ENCODE measurements at places on chromosomes 6 and 20.
A peak's percentile ranks its signal among the peaks of the same experiment; 100 is the strongest.

DNA sequence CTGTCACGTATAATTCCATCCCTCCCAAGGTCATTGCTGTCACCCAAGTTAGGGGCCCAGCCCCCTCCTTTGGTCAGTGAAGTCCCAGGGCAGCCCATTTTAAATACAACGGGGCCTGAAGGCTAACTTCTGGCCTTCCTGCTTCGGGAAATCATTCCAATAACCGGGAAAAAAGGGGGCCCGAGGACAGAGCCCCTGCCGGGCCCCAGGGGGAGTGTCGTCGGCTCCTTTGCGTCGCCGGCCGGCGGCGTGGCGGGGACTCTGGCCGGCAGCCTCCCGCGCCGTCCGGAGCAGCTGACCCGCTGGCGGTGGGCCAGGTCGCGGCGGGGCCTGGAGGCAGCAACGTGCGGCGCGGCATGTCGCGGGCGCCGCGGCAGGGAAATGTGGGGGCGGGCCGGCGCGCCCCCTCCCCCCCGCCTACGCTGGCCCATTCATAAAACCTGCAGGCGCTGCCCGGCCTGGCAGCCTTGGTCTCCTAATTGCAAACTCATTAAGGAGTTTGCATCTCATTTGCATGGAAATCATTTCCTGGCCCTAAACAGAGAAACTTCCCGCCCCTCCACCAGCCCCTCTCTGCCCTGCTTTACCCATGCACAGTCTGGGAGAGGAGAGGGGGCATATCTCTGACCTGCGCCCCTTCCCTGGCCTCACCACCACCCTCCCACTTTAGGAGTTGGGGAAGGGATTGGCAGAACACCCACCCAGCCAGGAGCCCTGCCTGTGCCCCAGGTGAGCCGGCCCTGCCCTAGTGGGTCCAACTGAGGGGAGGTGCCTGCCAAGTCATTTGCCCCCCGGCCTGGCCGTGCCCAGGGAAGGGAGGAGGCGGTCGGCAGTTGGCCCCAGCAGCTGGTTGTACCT is 50.7 kb downstream of the MRPL14 start:
- peak; percentile 69 for DNase-seq

- DNase-seq = no peak
Measured at GRCh38 chr6:38524436-38525145, 115.1 kb downstream of the BTBD9 start.

- no peak for DNase-seq
Measured at GRCh38 chr6:70874181-70874913, 82.5 kb downstream of the B3GAT2 start.

DNA sequence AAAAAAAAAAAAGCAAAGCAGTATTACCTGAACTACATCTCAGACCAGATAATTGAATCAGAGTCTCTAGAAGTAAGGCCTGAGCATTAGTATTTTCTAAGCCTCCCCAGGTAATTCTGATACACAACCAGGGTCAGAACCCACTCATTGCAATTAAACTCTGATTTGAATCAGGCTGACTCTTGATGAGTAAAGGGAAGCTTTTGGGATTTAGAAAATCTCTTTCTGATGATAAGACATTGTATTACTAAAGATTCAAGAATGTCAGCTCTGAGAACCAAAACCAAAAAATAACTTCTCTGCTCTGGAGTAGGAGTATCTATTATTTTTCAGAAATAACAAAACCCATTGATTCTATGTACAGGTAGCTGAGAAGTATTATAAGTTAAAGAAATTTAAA is 100.1 kb upstream of the COL21A1 start:
- DNase-seq = no peak

- peak; percentile 32 for DNase-seq
Measured at GRCh38 chr20:62374331-62375152, 7.4 kb upstream of the LAMA5 start.

DNA sequence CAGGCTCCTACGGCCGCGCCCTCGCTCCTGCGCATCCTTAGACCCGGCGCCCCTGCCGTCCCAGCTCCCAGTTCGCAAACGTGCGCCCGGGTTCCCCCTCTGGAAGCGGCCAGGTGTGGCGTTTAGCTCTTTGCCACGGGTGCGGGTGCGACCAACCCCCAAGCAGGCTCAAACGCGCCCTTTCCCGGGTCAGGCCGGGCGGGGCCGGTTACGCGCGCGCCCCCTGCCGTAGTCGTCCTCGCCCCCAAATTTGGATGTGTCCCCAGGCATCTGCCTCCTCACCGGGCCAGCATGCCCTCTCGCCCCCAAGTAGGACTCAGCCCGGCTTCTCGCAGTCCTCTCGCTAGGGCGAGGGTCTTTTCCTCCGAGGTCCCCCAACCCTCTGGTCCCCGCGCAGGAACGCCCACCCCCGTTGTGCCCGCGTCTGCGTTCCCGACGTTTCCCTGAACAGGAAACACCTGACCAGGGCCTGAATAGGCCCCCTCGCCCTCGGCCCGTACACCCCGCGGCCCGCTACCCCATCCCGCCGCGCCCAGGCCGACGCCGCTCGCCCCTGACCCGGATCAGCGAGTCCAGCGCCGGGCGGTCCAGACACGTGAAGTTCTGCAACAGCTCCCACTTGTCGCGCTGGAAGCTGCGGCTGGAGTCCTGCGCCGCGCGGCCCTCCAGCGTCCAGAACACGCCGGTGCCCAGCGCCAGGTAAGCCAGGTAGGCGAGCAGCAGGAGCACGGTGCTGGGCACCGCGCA is 520 bp downstream of the KCNK17 start:
- DNase-seq = no peak

GRCh38 chr6:132218059-132218696 is 183.1 kb downstream of the MOXD1 start:
- DNase-seq = peak; percentile 59

DNA sequence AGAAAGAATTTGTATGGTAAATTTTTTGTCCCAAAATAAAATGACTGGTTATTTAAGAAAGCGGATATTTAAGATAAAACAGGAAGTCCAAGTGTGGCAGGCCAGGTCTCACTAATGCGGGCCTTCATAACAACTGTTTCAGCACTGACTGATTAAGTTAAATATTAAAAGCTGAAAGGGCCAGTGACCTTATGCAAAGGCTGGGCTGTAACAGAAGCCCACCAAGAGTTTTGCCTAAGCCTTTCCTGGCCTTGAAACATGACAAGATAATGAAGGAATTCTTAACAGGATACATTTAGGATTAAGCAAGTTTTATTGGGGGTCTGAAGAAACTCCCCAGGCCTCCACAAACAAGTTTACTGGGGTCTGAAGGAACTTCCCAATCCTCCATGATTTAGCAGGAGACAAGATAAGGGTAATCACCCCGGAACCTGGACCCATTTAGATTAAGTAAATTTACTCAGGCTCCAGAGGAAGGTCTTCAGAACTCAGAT is 36.3 kb downstream of the ZNF133 start:
- DNase-seq = no peak

DNA sequence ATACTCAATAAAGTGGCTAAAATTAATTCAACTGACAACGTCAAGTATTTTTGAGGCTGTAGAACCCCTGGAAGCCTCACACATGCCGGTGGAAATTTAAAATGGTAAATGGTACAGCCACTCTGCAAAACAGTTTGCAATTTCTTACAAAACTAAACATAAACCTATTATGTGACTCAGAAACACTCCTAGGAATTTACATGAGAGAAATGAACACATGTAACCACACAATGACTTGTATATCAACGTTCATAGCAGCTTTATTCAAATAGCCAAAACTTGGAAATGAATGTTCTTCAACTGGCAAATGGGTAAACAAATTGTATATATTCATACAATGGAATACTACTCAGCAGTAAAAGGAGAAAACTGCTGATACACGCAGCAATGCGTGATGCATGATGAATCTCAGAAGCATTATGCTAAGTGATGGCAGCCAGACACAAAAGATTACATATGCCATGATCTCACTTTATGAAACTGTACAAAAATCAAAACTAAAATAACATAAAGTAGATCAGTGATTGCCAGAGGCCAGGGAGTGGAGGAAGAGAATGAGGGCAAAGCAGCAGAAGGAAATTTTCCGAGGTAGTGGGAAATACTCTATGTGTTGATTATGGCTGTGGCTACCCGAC is 112.5 kb downstream of the FAM50B start:
- DNase-seq = no peak

DNA sequence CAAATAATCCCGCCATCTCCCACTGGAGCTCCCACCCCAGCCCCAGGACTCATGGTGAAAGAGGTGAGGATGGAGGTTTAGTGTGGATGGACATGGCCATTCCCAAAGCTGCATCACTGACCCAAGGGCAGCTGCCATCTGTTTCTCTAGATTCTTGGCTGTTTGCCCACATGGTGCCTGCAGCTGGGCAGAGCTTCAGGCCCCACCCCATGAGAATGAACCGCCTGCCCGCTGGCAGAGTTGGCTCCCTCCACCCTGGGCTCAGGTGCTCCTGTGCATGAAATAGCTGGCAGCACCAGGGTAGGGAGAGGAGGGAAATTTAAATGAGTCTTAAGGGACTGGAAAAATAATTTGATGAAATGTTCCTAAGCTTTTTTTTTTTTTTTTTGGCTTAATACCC is 17.4 kb downstream of the SCML4 start:
- DNase-seq = peak; percentile 71

- no peak for DNase-seq
Measured at GRCh38 chr6:119032428-119032827, 46.0 kb downstream of the FAM184A start.

DNA sequence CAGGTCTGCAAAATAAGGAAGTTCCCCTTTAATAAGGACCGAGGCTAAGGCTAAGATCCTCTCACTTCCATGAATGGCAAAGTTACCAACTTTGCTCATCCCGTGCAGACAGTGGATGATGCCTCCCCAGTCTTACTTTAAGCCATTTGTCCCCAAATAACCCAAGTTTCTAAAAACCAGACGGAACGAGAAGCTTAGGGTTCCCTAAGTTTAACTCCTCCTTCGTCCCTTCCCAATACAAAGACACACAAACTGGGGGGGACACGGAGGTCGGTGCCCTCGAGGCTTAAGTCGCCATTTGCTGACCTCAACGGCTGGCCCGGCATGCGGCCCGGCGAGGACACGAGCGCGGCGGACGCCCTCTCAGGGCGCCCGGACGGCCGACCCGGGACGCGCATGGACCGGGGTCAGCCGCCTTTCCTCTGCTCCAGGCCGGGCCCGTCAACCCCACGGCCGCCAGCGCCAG is 527 bp downstream of the FBXO30 start:
- peak; percentile 76 for DNase-seq

DNA sequence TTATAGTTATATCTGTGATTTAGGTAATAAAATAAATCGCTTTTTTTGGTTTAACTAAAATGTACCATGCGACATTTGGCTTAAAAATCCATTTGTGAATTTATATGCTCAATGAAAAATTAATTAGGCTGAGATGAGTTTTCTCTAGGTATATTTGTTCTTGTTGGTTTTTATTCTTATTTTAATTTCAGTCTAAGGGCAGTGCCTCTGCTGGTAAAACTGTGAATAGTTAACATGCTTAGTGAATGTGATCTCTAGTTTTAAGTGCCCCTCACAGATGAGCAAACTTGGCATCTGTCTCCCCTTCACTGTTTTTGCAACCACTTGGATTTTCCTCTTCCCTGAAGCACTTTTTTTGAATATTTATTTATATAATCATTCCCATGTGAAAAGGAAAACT is 822.7 kb downstream of the GRIK2 start:
- DNase-seq = no peak

- no peak for DNase-seq
Measured at GRCh38 chr20:61739086-61739831, 326.4 kb downstream of the TAF4 start.

DNA sequence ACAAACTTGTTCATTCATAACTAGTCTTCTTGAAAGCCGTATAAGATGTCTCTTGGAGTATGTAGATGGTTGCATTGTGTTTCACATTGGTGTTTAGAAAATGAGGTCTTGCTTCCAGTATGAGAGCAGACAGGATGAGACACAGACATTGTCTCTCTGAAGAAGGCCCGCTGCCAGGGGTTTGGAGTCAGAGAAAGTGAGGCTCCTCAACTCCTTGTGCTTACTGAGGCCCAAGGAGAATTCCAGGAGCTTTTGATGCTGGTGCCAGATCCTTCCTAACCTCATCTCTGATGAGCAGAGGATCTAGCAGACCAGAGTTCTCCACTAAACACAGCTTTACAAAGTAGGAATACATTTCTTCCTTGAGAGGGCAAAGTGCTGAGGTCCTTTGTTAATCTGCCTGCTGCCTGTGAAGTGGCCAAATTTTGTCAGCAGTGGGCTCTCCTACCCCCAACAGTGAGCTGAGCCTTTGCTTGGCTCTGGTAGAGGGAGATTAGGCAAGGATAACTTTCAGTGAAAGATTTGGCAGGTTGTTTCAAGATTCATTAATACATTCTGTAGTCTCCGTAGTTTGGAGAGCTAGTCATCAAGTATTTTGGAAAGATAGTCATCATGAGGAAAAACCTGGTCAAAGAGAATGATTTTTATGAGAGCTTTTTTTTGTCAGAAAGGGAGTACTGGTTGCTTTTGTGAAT is 9.7 kb downstream of the MAPRE1 start:
- DNase-seq = peak; percentile 57

DNA sequence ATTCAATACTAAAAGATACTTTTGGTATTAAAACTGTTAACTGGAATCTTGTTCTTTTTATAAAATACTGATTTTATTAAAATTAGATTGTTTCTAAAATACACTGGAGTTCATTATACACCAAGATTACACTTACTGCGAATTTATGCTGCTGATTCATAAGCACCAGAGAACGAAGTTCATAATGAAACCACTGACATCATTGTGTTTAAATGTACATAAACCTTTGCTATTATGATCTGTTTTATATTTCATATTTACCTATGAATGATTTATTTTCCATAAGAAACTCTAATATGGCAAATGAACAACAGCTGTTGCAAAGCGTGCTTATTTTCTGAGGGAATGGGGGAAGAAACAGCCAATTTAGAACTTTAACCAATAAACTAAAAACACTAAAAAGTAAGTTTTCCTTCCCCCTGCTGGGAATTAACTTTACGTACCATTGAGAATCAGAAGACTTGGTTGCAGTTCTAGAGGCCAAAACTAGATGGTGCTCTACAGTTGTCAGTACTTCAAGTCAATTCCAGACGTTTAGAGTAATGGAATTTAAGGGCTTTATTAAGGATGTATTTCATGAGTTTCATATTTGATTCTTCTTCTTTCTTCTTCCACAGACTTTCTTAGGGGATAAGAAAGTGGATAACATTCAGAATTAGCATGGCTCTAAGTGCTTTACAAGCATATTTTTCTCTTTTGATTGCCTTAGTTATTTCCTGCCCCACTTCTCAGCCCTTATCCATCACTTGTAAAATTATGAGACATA is 30.8 kb upstream of the COL19A1 start:
- DNase-seq = peak; percentile 84

- peak; percentile 94 for DNase-seq
Measured at GRCh38 chr6:150876598-150876997, 11.1 kb downstream of the MTHFD1L start.

DNA sequence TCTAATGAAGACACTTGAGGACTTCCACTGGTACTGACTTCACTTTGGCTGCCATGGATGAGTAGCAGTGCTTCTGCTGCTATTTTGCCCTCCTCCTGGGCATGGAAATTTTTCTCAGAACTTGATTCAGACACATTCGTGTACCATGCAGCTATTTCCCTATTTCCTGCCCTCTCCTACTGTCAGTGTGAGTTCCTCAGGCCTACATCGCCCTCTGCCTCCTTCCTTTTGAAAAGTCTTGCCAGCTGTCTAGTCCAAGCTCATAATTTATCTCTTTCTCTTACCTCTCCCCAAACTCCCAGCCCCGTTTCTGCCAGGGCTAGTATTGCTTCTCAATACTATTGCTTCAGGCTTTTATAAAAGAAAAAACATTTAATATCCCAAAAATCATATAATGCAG is 470.2 kb downstream of the ADGRB3 start:
- DNase-seq = no peak

- no peak for DNase-seq
Measured at GRCh38 chr20:55143601-55144000, 668.2 kb downstream of the DOK5 start.

GRCh38 chr6:150478656-150479545 is 110.1 kb downstream of the IYD start:
- DNase-seq = peak; percentile 81

GRCh38 chr6:90502381-90502780 is 84.5 kb downstream of the MAP3K7 start:
- DNase-seq = no peak

All from tongue (tissue), 3 donors.